ENCODE measurements at places on chromosomes 7 and 10.

DNA sequence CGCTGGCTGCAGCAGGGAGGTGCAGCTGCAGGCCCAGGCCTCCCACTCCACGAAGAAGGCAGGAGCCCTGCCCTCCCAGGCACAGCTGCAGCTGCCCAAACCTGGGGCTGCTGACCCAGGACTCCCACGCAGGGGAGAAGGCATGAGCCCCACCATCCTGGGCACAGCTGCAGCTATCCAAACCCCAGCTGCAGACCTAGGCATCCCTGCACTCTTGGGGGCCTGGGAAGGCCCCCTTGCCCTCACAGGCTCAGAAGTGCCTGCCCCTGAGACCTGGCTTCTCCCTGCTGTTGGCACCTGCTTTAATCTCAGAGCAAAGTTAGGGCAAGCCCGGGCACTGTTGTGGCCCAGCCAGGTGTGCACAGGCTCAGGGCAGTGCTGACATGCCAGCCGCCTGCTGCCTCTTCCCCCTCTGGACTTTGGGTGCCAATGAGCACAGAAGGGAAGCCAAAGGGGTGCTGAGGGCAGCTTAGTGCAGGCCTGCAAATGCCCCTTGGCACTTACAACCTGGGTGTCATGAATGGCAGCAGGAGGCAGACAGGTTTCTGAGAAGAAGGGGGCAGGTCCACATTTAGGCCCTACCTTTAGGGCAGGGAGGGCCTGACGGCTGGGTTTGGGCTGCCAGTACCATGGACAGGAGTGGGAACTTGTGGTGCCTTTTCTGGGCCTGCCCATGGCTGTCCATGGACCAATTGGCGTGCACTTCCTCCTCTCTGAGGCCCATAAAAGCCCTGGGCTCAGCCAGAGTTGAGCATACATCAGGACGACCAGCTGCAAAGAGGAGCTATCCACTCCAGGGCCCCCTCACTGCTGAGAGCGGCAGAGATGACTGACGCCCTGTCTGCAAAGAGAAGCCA lies 31.1 kb downstream of the CRTAC1 start:
- no peaks in the 10 kb centered on the region for H3K4me1 ChIP-seq
- H3K4me3 ChIP-seq: no peak overlapping the region

GRCh38 chr7:3464900-3465622 lies 164.0 kb downstream of the SDK1 start:
- DNase-seq: no peak
- H3K27me3 ChIP-seq: no peaks in the 10 kb centered on the region
- no peak overlapping the region for H3K4me3 ChIP-seq
- H3K36me3 ChIP-seq: no peaks in the 10 kb centered on the region
- peaks cover 22% of the 10 kb centered on the region for H3K4me1 ChIP-seq

- no peaks in the 10 kb centered on the region for H3K36me3 ChIP-seq
- no peak overlapping the region for H3K4me3 ChIP-seq
Measured at GRCh38 chr7:55066524-55066923, 47.7 kb downstream of the EGFR start.

DNA sequence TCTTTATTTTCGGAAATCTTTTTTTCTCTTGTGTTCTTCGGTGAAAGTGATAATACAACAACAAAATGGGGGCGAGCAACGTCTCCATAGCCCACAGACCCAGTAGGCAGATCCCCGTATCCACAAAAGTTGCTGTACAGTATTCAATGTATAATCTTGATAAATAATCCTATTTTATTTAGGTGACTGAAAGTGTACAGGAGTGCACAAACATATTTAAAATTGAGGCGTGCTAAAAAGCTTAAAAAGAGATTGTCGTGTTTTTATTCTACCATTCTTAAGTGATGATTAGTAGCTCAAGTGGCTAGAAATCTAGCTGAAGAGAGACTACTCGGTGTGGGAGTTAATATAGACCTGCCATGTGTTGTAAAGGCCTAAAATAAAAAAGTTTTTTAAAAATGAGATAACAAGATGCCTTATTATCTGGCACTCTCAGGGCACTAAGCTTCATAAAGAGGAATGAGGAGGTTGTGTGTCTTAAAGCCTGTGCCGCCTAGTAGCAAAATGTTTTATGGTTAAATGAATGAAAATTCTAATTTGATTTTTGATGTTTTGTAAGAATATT lies 1.6 kb downstream of the CAPZA2 start:
- H3K4me1 ChIP-seq: peaks cover 51% of the 10 kb centered on the region
- H3K27ac ChIP-seq: no peak overlapping the region
- no peaks in the 10 kb centered on the region for H3K36me3 ChIP-seq
- H3K27me3 ChIP-seq: no peaks in the 10 kb centered on the region
- no peak for DNase-seq

DNA sequence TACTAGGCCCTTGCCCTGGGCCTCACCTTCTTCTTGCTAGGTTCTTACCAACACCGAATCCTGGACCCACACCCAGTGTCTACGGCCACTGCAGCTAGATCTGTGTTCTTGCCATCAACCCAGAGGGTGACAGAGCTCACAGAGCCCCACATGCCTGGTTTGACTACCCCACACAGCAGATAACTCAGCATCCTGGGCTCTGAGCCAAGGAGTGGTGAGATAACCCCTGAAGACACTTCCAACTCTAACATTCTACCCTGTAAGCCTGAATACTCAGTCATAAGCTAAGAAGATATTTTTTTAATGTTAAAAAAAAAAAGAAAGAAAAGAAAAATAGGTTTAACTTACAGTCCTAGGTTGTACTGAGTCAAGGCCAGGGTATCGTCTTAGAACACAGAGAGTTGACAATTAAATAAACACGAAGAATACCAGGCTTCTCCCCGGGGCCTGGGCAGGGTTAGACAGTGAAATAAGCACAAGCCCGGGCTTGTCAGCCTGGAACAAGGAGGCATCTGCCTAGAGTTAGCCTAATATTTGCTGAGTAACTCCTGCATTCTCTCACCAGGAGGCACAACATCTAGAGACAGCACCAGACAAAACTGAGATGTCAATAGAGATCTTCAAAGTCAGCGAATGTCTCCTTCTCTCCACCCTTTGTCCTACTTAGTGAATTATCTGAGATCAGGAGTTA lies 556.5 kb upstream of the LRRN3 start:
- H3K4me3 ChIP-seq: no peak overlapping the region
- no peak for DNase-seq
- H3K36me3 ChIP-seq: no peaks in the 10 kb centered on the region
- no peaks in the 10 kb centered on the region for H3K4me1 ChIP-seq
- no peak overlapping the region for H3K27ac ChIP-seq

DNA sequence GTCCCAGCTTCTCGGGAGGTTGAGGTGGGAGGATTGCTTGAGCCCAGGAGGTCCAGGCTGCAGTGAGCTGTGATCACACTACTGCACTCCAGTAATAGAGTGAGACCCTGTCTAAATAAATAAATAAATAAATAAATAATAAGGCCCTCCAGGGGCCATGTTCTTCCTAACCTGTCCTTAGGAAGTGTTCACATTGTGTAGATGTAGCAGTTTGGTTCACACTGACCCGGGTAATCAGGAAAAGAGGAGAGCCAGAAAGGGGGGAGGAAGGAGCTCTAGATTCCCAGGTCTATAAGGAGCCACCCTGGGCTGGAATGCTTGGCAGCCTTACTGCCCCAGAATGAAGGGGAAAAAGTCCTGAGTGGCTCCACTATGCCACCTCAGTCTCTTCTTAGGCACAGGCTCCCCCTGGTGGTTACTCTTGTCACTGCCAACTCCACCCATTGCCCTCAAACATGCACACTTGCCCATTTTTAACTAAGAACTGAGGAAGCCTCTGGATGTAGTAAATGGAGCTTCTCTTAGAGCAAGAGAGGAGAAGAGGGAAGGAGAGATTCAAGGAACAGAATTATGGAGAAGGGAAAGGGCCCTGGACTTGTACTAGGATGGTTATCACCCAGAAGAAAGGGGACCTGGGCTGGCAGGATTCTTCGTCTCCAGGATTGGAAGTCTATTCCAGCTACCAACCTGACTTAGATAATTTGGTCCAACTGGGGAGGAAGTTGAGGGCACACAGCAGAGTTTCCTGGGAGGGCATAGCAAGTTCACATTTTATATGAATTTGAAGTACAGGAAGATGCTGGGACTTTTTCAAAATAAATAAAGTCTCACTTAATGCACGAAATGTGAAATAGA lies 7.8 kb downstream of the HPS6 start:
- H3K36me3 ChIP-seq: peaks cover 5% of the 10 kb centered on the region
- H3K27ac ChIP-seq: no peak overlapping the region
- DNase-seq: peak; percentile 85
- H3K27me3 ChIP-seq: no peaks in the 10 kb centered on the region
- H3K4me1 ChIP-seq: peaks cover 8% of the 10 kb centered on the region
- H3K4me3 ChIP-seq: no peak overlapping the region

DNA sequence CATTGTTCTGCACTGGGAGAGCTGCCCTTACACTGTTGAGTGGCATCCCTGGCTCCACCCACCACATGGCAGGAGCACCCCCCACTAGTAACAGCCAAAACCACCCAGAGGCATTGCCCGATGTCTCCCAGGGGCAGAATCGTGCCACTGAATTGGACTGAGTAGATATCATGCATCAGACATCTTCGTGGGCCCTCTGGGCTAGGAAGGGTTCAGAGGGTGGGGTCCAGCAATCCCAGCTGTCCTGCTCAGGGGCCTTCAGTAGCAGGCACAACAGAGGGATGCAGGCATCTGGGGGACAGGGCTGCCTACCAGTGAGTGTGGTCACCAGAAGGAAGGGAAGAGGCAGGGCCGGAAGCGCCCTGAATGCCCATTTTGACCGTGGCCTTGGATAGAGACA lies 119.7 kb upstream of the PPP2R2D start:
- no peaks in the 10 kb centered on the region for H3K4me1 ChIP-seq
- H3K27me3 ChIP-seq: no peaks in the 10 kb centered on the region
- no peak overlapping the region for H3K27ac ChIP-seq
- DNase-seq: no peak

DNA sequence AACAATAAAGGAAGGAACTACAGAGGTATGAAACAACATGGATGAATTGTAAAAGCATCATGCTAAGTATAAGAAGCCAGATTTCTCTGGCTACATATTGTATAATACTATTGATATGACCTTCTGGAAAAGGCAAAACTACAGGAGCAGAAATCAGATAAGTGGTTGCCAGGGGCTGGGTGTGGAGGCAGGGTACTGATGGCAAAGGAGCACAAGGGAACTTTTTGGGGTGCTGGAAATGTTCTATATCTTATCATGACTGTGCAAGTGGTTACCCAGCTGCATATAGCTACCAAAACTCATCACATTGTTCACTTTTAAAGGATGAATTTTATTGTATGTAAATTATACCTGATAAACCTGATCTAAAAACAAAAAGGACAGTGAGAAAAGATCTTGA lies 72.4 kb downstream of the SKAP2 start:
- H3K4me3 ChIP-seq: no peak overlapping the region
- no peaks in the 10 kb centered on the region for H3K36me3 ChIP-seq
- H3K27ac ChIP-seq: no peak overlapping the region
- no peak for DNase-seq
- no peaks in the 10 kb centered on the region for H3K4me1 ChIP-seq

DNA sequence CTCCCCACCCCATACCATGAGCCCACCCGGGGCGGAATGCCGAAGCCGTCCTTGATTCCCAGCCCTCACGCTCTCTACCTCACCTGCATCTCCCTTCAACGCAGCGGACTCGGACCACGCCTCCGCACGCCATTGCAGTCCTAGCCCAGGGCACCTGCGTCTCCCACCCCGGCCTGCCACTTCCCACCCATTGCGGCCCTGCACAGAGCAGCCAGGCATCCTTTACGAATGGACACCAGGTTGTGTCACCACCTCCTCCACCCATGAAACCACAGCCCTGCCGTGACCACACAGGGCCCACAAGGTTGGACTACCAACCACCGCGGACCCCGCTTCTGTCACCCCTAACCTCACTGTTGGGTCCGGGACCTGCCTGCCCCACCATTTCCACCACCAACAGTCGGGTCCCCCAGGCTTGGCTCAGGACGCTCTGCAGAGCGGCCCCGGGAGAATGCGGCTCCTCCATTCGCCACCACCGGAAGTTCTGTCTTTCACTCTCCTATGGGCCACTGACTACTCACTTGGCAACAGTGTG lies 232.5 kb downstream of the MAD1L1 start:
- no peaks in the 10 kb centered on the region for H3K27me3 ChIP-seq
- H3K4me3 ChIP-seq: no peak overlapping the region
- H3K27ac ChIP-seq: no peak overlapping the region
- no peaks in the 10 kb centered on the region for H3K36me3 ChIP-seq
- DNase-seq: no peak

- H3K4me1 ChIP-seq: peaks cover 14% of the 10 kb centered on the region
- no peak overlapping the region for H3K27ac ChIP-seq
- DNase-seq: no peak
- H3K36me3 ChIP-seq: no peaks in the 10 kb centered on the region
- H3K4me3 ChIP-seq: no peak overlapping the region
- H3K27me3 ChIP-seq: no peaks in the 10 kb centered on the region
Measured at GRCh38 chr10:93408783-93409182, 73.4 kb downstream of the MYOF start.

GRCh38 chr10:130128062-130128781 lies 8.0 kb upstream of the GLRX3 start:
- H3K4me1 ChIP-seq: no peaks in the 10 kb centered on the region
- H3K36me3 ChIP-seq: no peaks in the 10 kb centered on the region
- no peak overlapping the region for H3K4me3 ChIP-seq
- no peak overlapping the region for H3K27ac ChIP-seq

DNA sequence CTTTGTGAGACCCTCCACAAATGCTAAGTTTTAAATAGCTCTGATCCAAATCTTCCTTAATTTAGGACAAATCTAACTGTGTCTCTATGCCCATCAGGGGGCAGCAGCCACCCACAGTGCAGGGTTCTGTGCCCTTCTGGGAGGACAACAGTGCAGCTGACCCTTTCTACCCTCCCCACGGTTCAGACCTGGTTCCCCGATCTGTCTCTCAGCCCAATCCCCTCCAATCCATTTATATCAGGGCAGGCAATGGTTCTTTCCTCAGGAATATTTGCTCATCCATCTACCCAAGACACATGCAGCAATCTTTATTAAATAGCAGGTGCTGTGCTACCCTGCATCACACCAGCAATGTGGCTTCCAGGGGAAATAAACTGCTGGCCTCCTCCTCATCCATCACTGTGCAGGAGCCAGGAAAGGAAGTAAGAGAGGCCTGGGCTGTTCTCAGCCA lies 4.0 kb upstream of the RBM28 start:
- H3K4me3 ChIP-seq: no peak overlapping the region
- peaks cover 28% of the 10 kb centered on the region for H3K4me1 ChIP-seq
- no peak overlapping the region for H3K27ac ChIP-seq
- no peak for DNase-seq
- H3K27me3 ChIP-seq: peaks cover 6% of the 10 kb centered on the region
- H3K36me3 ChIP-seq: no peaks in the 10 kb centered on the region

- peaks cover 20% of the 10 kb centered on the region for H3K27me3 ChIP-seq
- H3K27ac ChIP-seq: no peak overlapping the region
- H3K4me1 ChIP-seq: peaks cover 20% of the 10 kb centered on the region
- H3K36me3 ChIP-seq: no peaks in the 10 kb centered on the region
Measured at GRCh38 chr10:101070098-101070497, 8.3 kb downstream of the KAZALD1 start.

GRCh38 chr7:108604307-108605077 lies 34.8 kb downstream of the DNAJB9 start:
- no peak for DNase-seq
- H3K4me3 ChIP-seq: no peak overlapping the region
- H3K27ac ChIP-seq: no peak overlapping the region
- no peaks in the 10 kb centered on the region for H3K36me3 ChIP-seq

Data from CD4-positive, CD25-positive, alpha-beta regulatory T cell (primary cell).